ENCODE measurements at places on chromosomes 7 and 10. TPM values are rescaled to one million over a fixed set of nuclear protein-coding genes. Genes with fewer than 3 reads are reported as not detected.

DNA sequence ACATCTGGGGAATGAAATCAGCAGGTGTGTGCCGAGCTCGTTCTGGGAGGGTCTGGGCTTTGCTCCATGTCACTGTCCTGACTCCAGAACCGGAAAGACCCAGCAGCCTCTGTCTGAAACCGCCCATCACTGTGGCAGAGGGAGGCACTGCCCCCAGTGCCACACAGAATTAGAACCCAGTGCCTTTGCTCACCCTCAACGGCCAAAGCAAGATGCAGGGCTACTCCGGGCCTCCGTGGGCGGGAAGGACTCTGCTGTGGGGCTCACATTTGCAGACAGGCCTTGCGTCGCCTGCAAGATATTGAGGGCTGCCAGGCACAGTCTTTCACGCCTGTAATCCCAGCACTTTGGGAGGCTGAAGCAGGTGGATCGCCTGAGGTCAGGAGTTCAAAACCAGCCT lies 219.2 kb upstream of the PPP2R2D start:
- no peak for DNase-seq
- H3K36me3 ChIP-seq: no peaks in the 10 kb centered on the region
- H3K27me3 ChIP-seq: no peaks in the 10 kb centered on the region

GRCh38 chr7:29424984-29425309 lies 138.7 kb upstream of the PRR15 start:
- no peaks in the 10 kb centered on the region for H3K36me3 ChIP-seq
- no peak overlapping the region for H3K4me3 ChIP-seq
- H3K27ac ChIP-seq: no peak overlapping the region
- no peak for DNase-seq

DNA sequence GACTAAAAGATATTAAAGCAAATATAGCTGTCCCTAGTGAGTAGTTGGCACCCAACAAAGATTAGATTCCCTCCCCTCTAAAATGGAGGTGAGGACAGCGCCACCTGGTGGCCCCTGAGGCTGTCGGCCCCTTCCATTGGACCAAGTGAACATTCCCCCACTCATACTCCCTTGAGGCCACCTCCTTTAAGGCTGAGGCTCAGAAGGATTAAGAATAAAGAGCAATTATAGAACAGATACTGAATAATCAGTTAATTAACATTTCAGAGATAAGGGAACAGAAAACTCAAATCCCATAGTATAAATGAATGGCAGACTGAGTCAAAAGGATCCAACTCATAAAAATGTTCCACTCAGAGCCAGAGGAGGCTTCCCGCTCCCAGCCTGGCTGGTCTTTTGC lies 130.4 kb upstream of the GHITM start:
- DNase-seq: no peak
- no peaks in the 10 kb centered on the region for H3K36me3 ChIP-seq
- H3K4me1 ChIP-seq: no peaks in the 10 kb centered on the region
- H3K27ac ChIP-seq: no peak overlapping the region

- DNase-seq: no peak
- H3K36me3 ChIP-seq: no peaks in the 10 kb centered on the region
- no peaks in the 10 kb centered on the region for H3K27me3 ChIP-seq
Measured at GRCh38 chr10:97016728-97017473, 168.9 kb downstream of the SLIT1 start.

GRCh38 chr7:45451342-45452035 lies 122.7 kb upstream of the ADCY1 start:
- no peaks in the 10 kb centered on the region for H3K4me1 ChIP-seq
- H3K27ac ChIP-seq: no peak overlapping the region
- H3K36me3 ChIP-seq: no peaks in the 10 kb centered on the region
- H3K4me3 ChIP-seq: no peak overlapping the region
- no peak for DNase-seq

DNA sequence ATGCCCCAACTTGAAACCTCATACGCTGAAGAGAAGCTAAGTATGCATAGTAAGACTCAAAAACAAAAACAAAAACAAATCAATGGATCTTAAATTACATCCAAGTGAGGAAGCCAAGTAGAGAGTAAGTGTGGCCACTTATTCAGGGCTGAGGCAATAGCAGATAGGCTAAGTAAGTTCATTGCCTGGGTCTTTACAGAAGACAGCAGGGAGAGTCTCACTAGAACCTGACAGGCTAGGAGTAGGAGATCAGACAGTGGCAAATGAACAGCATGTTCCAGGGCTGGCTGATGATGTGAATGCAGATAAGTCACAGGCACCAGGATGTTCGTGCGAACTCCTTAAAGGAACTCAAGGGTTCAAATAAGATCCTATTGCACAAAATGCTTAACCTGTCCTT lies 568.6 kb downstream of the KCNMA1 start:
- H3K4me1 ChIP-seq: peaks cover under 1% of the 10 kb centered on the region
- H3K4me3 ChIP-seq: no peak overlapping the region
- H3K27me3 ChIP-seq: no peaks in the 10 kb centered on the region

DNA sequence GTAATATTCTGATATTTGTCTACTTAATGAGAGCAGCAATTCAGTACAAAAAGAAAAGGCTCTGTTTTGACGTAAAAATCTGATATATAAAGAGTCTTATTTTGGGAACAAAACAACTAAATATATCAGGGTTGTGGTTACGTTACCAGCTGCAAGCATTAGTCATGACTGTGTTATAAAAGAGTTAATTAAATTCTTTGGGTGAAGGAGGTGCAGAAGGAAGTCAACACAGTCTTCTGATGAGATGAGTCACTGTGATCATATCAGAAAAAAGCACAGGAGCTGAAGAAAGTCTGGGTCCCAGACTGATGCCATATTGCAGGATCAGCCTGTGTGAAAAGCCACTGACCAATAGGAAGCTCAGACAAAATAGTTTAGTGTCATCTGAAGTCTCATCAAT lies 234.3 kb upstream of the TEX47 start:
- no peaks in the 10 kb centered on the region for H3K36me3 ChIP-seq
- no peaks in the 10 kb centered on the region for H3K27me3 ChIP-seq
- no peak overlapping the region for H3K27ac ChIP-seq
- H3K4me3 ChIP-seq: no peak overlapping the region
- no peaks in the 10 kb centered on the region for H3K4me1 ChIP-seq
- DNase-seq: no peak

GRCh38 chr7:135386181-135386580 lies 123.7 kb downstream of the CNOT4 start:
- no peak for DNase-seq
- H3K36me3 ChIP-seq: no peaks in the 10 kb centered on the region
- no peak overlapping the region for H3K4me3 ChIP-seq
- H3K27ac ChIP-seq: no peak overlapping the region

DNA sequence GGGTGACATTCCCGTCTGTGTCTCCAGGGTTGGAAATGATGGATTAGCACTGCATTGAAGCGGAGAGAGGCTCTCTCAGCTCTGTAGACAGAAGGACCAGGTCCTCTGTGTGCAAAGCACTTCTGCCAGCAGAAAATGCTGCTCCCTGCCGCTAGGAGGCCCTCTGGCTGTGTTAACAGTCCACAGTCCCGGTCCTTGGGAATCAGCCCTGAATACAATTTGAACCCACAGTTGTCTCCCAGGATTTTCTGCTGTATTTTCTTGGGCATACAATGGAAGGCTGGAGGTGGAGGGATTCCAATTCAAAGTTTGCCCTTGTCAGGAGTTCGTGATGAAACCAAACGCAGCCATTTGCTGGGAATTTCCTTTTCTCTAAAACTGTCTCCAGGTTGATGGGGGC lies 205.2 kb downstream of the GLRX3 start:
- no peak overlapping the region for H3K27ac ChIP-seq
- no peaks in the 10 kb centered on the region for H3K27me3 ChIP-seq
- no peak for DNase-seq
- no peak overlapping the region for H3K4me3 ChIP-seq

GRCh38 chr10:122643931-122644534 lies 55.6 kb downstream of the C10orf120 start:
- H3K27ac ChIP-seq: no peak overlapping the region
- no peaks in the 10 kb centered on the region for H3K27me3 ChIP-seq
- no peak for DNase-seq
- no peaks in the 10 kb centered on the region for H3K36me3 ChIP-seq
- no peaks in the 10 kb centered on the region for H3K4me1 ChIP-seq

GRCh38 chr7:29864656-29865055 lies 58.3 kb downstream of the WIPF3 start:
- no peaks in the 10 kb centered on the region for H3K36me3 ChIP-seq
- no peaks in the 10 kb centered on the region for H3K27me3 ChIP-seq
- no peak overlapping the region for H3K4me3 ChIP-seq
- no peak overlapping the region for H3K27ac ChIP-seq
- DNase-seq: no peak

TEX36 gene
- not detected for total RNA-seq

All from ascending aorta (tissue), 2 donors.